ENCODE measurements at places on chromosomes 13 and 19.

DNA sequence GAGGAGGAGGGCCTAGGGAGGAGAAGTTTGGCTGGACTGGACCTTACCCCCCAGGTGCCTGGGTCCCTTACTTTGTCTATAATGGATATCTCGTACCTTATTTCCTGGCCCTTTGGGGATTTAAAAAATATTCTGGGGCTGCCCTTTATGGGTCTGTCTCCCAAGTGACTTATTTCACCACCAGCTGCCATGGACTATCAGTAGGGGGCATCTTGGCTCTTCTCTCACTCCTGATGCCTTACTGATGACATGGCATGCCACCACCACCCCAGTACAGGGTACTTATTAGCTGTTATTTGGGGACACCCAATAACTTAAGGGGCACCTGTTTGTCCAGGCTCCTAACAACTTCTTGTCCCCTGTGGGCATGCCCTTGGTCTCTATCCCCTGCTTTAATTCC lies 38.0 kb downstream of the NFIX start:
- no peak for DNase-seq

- no peak for DNase-seq
These were observed 15.5 kb upstream of the ZBTB7A start for GRCh38 chr19:4082172-4082571.

- DNase-seq: no peak
These were observed 638.9 kb downstream of the LIG4 start for GRCh38 chr13:107576430-107576829.

GRCh38 chr19:30567536-30568232 lies 195.5 kb downstream of the ZNF536 start:
- no peak for DNase-seq

- DNase-seq: no peak
These were observed 3.1 kb upstream of the NEK3 start for GRCh38 chr13:52162279-52163101.

DNA sequence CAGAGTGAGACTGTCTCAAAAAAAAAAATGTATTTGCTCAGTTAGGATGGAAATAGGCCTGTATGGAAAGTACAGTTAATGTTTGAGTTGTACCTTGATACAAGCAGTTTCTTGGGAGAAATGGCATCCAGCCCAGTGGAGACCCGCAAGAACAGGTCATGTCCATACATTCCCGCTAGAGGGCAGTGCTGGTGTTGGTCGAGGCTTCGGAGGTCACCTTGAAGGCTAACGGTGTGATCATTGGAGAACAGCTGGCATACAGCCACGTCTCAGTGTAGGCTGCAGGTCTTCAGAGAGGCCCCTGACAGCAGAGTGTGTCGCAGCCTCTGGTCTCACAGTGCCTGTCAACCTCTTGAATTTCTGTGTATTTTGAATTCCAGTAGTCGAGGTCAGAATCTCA lies 7.5 kb downstream of the ZNF610 start:
- peak; percentile 70 for DNase-seq

DNA sequence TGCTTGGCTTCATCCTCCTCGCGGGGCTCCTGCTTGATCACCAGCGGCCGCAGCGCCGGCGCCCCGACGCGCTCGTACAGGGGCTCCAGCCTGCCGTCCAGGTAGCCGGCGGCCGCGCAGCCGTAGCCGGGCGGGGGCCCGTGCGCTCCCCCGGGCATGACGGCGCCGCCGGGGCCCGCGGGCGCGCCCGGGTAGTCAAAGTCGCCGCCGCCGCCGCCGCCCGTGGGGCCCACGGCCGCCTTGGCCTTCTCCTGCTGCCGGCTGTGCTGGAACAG lies 497 bp downstream of the CEBPA start:
- DNase-seq: no peak

GRCh38 chr13:106376401-106377112 lies 158.9 kb downstream of the EFNB2 start:
- no peak for DNase-seq

- no peak for DNase-seq
These were observed 103.1 kb downstream of the UGGT2 start for GRCh38 chr13:95950103-95950502.

- no peak for DNase-seq
These were observed 112.8 kb downstream of the CRYL1 start for GRCh38 chr13:20412691-20413355.

- no peak for DNase-seq
These were observed 15.5 kb downstream of the ZNF701 start for GRCh38 chr19:52585604-52586003.

DNA sequence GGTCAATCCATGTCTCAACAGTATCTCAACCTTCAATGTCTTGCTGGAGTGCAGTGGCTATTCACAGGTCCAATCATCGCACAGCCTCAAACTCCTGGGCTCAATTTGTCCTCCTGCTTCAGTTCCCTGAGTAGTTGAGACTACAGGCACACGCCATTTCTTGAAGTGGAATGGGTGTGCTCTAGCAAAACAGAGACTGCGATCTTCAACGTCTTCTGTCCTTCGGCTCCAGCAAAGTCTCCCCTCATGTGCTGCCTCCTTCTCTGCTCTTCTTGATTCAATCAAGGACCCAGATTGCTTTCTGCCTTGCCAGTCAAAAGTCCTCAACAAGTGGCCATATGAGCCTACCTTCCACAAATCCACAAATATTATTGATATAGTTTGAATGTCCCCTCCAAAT lies 466.7 kb upstream of the MIR17HG start:
- no peak for DNase-seq

DNA sequence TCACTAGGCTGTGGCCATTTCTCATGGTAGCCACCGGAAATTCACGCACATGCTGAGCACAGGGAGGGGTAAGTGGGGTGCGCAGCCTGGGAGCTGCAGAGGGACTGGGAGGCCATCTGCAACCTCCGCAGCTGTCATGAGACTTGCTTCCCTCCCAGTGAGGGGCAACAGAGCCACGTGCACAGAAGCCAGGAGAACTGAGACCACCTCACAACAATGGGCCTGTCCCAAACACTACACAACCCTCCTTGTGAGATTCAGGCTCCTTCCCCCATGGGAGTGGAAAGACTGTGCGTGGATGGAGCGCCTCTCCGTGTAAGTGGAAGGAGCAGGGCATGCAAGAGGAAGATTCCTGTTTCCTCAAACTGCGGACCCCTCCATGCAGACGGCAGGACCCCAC lies 8.8 kb downstream of the C3 start:
- no peak for DNase-seq

- no peak for DNase-seq
These were observed 7.4 kb downstream of the MICOS13 start for GRCh38 chr19:5672708-5673459.

GRCh38 chr13:91101381-91101780 lies 246.1 kb upstream of the MIR17HG start:
- DNase-seq: no peak

DNA sequence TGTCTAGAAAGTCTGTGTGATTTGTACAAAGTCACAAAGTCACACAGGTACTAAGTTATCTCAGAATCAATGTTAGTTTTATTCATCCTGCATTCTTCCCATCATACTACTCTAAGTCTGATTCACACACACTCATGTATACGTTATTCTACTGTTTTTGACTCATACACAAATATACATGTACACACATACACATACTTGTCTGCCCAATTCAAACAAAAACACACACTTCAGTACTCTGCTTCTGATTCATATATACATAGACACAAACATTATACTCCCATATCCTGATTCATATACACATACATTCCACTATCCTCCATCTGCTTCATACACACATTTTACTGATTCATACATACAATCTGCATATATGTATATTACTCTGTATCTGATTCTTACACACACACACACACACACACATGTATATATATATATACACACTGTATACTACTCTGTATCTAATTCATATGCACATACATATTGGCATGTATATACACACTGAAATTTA lies 69.3 kb downstream of the KLF12 start:
- DNase-seq: no peak

GRCh38 chr13:50760751-50761150 lies 82.7 kb downstream of the DLEU7 start:
- no peak for DNase-seq

GRCh38 chr19:12681074-12681987 lies at the start of gene DHPS:
Gene DHPS (minus strand): TSS chr19:12681880. CDS start chr19:12681766, 114 bp downstream.
- peak; percentile 74 for DNase-seq

GRCh38 chr13:105565136-105565727 lies 970.2 kb downstream of the EFNB2 start:
- DNase-seq: no peak

All from NCI-H187 treated with DMSO at 0.1 percent for 48 hours (cell line).